ENCODE measurements at places on chromosomes 11 and 22. TPM values are rescaled to one million over a fixed set of nuclear protein-coding genes. Genes with fewer than 3 reads are reported as not detected.

DNA sequence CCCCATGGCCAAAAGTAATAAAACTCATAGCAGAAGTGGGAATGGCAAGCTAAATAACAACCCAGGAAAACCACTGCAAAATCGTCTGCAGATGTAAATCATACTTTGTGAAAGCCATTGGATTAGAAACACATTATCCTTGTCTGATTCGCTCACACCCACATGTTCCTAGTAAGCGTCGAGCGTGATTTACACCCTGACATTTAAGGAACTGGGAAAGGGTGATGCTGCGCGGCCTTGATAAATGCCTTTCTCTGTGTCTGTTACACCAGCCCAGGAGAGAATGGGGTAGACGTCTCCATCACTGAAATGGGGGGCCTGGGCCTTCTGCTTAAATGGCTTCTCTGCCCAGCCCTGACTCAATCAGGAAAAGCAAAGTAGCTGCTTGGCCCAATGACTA lies 162.7 kb downstream of the NTM start:
- DNase-seq = no peak

DNA sequence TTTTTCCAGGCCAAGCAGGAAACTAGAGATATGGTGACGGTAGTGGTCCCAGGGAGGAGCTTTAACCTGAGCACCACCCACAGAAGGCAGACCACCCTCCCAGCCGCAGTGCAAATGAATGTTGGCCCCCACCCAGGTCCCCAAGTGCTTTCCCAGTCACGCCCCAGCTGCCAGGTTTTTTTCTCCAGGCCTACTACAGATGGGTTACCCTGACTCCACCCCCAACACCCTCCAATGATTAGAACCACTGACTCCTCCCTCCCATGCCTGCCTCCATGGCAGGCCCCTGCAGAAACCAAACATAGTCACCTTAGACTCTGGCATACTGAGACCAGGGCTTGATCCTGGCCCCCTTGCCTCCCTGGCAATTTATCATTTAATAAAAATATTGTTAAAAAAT lies 58.7 kb upstream of the CHST1 start:
- no peak for DNase-seq

DNA sequence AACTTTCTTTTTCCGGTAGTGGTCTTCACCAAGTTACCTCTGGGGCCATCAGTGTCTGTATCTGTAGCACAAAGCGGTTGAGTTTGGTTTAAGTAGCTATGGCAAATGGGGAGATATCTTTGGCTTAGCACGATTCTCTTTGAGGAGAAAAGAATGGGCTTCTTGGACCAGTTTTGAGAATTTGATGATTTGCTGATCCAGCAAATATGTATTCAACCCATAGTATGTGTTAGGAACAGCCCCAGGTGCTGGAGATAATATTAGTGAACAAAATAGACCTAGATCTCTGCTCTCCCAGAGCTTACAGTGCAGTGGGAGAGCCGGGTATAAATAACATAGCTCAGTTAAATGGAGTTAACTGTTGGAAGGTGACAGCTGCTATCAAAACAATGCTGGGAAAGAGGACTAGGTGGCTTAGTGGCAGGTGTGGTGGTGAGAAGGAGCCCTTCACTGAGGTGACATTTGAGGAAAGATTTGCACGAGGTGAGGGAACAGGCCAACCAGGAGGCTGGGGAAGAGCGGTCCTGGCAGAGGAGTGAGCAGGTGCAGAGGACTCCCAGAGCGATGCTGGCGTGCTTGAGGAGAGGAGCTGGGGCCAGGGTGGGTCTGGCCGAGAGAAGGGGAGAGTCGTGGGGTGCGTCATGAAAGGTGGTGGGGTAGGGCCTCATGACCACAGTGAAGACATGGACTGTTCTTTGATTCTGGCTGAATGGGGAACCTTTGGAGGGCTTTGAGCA lies 5.0 kb downstream of the TBC1D22A start:
- DNase-seq = no peak

GRCh38 chr11:112931703-112932102 lies 29.5 kb upstream of the NCAM1 start:
- peak; percentile 8 for DNase-seq

DNA sequence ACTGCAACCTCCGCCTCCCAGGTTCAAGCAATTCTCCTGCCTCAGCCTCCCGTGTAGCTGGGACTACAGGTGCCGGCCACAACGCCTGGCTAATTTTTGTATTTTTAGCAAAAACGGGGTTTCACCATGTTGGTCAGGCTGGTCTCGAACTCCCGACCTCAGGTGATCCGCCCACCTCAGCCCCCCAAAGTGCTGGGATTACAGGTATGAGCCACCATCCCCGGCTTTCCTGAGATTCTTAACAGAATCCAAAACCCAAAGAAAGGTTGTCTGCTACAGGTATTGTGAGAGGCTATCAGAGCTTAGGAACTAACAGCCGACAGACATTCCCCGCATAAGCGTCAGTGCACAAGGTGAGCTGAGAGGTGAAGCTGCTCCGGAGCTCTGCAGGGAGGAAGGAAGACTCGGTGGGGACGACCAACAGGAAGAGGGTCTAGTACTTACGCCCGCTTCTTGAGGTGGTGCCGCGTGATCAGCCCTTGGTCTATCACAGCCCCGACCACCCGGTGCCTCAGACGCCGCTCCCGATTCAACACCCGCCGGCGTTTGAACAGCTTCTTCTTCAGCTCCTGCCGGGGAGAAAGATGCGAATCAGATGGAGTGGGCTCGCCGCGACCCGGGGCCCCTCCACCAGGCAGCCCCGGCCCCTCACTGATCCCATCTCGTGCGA lies 470 bp downstream of the C11orf98 start:
- peak; percentile 89 for DNase-seq

GRCh38 chr11:2202071-2202899 lies 30.7 kb upstream of the TH start:
- peak; percentile 88 for DNase-seq

- DNase-seq = no peak
Observed at GRCh38 chr11:123221096-123221561, 26.1 kb upstream of the CLMP start.

- peak; percentile 85 for DNase-seq
Observed at GRCh38 chr11:65492637-65493366, 6.0 kb upstream of the MALAT1 start.

Gene WBP2NL
- not detected for total RNA-seq

GRCh38 chr11:117099696-117100095 lies 1.5 kb upstream of the SIK3 start:
- DNase-seq = no peak

GRCh38 chr11:11043721-11044120 lies 185.9 kb upstream of the ZBED5 start:
- DNase-seq = no peak

DNA sequence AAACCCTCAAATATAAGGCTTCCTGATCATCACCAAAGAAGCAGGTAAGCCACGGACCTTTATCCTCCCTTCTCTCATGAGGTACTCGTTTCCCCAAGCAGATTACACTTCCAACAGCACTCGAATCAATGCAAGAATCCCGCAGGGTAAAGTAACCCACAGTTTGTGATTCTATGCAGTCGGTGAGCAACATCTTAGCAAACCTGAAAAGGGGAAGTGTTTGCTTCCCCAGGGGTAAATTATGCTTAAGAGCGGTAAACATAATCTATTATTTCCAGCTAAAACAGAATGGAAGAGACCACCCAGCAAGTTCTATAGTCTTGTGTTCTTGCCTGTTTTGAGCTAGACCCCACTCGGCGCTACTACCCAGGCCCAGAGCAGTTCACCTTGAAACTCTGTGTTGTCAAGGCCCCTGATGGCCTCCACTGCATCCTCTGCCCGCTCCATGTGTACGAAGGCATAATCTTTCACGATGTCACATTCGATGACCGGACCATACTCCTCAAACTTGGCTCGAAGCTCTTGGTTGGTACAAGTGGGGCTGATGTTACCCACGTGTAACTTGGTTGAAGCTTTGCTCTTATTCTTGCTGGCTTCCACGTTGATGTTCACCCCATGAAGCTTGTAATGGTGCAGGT lies 1.3 kb downstream of the RBM4B start:
- DNase-seq = no peak

DNA sequence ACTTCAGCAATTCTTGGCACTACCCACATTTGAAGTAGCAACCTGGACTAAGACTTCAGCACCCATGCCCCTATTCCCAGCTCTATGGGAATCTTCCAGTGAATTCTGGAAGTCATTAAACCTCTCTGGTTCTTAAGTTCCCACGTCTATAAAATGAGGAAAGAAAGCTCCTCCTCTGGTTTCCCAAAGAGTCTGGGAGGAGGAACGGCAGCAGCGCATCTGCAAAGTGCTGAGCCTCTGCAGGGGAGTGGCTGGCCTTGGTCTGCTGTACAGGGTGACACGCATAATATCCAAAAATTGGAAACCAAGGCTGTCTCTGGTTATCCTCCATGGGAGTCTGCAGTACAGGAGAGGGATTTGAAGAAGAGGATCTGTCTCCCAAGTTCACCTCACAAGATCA lies 73.6 kb upstream of the TP53I11 start:
- no peak for DNase-seq

DNA sequence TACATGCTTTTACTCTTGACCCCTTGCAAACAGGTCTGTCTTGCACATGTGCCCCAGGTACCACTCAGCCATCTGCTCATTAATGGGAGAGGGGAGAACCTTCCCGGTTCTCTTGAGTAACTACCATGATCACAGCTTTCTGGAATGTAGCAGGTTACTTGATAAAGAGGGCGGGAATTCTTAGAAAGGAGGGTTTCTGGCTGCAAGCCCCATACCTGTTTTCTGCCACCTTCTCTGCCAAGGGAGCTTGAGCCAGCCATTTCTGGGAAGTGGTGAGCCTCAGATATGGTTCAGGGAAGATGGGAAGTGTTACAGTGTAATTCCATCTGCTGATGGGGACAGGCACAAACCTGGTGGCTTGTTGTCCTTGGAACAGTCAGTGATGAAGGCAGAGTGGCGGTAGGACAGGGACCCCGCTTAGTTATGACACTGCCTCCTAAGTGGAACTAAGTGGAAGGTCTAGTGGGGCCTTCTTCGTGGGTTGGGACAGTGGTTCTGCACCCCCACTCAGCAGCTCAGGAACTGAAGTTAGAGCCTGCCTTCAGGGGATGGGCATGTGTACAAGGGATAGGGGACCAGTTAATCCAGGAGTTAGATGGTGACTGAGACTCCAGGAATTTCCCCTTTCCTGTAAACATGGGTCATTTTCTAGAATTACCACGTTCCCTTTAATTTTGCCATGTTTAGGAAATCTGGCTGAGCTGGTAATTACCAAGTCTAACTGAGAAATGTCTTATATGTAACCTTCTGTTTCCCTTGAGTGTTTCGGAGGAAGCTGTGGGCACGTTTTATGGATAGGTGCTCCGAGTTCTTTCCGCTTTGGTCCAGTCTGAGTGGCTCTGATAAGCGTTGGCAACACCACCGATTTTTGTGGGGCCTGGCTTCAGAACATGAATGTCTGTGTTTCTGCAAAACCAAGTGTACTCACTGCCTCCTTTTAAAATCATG lies 35.3 kb downstream of the BCR start:
- DNase-seq = peak; percentile 66

Gene PKDREJ
- not detected for total RNA-seq

DNA sequence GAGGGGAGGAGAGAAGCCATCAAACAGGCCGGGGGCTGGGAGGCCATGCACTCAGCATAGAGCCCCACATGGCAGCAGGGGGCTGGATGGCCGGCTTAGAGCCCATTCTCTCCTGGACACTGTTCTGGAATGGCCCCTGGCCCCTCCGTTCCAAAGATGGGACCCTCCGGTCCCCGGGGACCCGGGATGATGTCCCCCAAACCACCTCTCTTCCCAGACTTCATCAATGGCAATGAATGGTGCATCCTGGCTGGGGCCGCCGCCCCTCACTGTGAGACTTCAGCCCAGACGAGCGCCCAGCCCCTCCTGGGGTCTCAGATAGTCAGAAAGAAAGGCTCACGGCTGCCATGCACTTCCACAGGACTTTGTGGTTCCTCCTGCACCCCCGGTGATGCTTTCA lies 13.8 kb upstream of the RTN4R start:
- no peak for DNase-seq

DNA sequence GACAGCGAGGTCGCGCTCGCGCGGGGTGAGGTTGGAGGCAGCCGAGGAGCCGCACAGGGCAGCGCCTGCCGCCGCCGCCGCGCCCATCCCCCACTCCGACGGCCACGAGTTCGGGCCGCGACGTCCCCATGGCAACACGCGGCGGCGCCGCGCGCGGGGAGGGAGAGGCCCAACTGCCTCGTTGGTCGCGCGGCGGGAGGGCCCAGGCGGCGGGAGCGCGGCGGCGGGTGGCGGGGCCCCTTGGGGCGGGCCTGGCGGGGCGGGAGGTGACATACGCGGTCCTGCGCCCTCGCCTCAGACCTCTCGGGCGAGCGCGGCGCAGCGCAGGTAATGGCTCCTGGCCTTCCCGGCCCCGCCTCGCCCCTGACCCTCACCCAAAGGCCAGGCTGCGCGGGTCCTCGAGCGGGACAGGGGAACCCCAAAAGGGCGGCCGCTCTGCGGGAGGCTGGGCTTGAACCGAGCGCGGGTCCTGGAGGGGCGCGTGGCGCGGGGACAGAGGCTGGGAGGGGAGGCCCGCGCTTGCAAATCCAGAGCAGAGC lies at the start of gene DEUP1:
DEUP1 (plus strand) TSS at position 297 of the 539 bp plus-strand sequence. CDS start 1,518 bp downstream, outside the sequence.
- DNase-seq = peak; percentile 43

DNA sequence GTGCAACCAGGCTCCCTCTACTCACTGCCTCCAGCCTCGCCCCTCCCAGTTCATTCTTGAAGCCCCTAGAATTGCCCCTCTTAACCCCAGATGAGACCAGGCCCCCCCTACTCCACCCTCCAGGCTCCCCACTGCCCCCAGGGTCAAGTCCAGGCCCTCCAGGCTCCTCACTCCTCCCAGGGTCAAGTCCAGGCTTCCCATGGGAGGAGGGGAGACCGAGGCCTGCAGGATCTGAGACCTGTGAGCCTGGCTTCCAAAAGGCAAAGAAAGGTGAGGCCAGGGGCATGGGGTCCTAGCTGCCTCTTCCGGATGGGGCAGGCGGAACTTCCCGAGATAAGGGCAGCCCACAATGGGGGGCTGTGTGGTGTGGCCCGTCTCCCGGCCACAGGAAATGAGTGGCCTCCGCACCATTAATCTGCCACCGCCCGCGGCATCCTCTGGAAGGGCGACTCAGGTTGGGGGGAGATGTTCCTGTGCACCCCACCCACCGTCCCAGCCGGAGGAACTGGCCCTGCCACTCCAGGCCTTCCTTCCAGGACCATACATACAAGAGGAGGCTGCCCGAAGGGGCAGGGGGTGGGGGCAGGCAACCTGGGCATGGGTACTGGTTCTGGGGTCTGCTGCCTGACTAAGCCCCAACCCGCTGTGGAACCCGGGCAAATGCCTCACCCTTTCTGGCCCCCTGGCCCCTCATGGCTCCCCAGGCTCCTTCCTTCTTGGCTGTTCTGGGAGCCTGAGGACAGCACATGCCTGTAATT lies 35.1 kb upstream of the WNT11 start:
- no peak for DNase-seq

GRCh38 chr11:129427816-129428406 lies 52.3 kb downstream of the BARX2 start:
- no peak for DNase-seq

Measured in stomach (tissue), 19 donors.